KBM-7 (cell line): ENCODE measurements at places on chromosomes 4 and X.

DNA sequence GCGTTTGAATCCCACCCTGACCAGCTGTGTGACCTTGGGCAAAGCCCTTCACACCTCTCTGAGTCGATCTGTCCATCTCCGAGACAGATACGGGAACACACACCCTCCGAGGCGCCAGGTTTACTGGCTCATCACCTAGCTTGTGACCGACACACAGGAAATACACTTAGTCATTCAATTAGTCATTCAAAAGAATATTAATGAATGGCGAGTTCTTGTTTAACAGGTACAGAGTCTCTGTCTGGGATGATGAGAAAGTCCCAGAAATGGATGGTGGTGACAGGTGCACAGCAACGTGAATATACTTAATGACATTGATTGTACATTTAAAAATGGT is 80.6 kb downstream of the PPP2R2C start:
- DNase-seq: no peak

DNA sequence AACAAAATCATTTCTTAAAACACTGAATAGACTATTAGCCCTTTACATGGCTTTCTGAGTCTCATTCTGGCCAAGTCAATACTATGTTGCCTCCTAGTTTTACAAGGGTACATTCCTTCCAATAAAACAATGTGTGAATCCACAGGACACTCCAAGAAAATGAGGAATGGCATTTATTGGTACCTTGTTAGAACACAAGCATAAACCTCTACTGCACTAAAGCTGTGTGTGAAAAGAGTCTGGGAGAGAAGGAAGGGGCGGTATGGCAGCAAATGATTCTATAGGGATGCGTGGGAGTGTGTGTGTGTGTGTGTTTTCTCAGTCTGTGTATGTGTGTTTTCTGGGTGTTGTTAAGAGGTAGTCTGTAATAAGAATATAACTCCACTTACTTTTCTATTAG is 48.9 kb downstream of the CXCL1 start:
- DNase-seq: no peak

DNA sequence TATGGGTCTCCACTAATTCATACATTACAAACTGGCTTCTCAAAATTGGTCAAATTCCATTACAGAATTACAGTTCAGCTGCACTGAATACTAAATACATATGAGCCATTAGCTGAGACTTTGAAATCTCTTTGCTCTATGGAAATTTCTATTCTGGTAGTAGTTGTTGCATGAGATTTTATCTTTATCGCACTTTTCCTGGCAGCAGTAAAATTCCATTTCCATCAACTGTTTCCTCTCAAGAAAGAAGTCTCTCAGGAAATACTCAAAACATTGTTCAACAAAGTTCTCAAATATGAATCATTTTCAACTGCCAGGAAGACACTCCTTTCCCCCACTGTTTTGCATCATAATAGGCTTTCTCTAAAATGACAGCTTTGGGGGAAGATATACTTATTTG is 51.3 kb downstream of the ATP11C start:
- DNase-seq: peak; percentile 19

GRCh38 chrX:2870650-2871049 is 41.9 kb downstream of the GYG2 start:
- no peak for DNase-seq

DNA sequence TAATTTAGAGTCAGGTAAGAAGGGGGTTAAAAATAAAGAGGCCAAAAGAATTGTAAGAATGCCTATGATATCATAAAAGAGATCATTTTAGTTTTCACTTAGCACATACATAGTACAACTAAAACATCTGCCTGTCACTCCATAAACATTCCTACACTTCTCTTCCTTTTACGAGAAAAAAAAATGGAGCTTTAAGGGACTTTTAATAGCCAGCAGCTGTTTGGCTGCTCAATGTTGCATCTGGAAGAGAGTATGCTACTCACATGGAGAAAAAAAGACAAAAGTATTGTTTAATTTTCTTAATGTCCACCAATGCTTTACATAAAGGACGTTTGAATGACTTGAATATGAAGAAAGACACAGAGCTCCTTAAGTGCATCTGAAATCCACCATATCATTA is 48.7 kb upstream of the TNIP3 start:
- no peak for DNase-seq

- peak; percentile 70 for DNase-seq
Observed at GRCh38 chrX:38985375-38985774, 184.1 kb downstream of the MID1IP1 start.

DNA sequence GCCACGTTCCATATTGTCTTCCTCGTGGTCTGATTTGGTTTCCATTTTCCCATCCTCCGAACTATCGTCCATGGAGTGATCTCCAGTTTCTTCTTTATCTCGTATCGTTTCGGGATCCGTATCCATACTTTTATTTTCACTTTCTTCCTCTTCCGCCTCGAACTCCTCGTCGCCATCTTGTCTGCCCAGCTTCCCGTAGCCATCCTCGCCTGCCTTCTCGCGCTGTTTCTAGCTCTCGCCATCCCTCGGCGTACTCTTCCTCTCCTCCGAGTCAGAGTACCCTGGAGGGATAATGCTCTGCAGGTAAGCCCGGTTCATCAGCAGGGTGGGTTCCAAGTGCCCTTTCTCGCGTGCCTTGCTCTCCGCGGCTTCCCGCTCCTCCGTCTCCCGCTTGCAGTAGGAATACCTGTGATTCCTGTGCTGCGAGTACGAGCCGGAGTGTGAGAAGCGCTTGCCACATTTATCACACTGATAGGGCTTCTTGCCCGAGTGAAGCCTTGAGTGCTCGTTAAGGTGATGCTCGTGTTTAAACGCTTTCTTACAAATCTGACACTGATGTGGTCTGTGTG is 134.5 kb upstream of the TAPT1 start:
- no peak for DNase-seq

- peak; percentile 56 for DNase-seq
Observed at GRCh38 chr4:129344058-129344457, 248.1 kb downstream of the C4orf33 start.

GRCh38 chr4:78776079-78776728 is at the start of gene BMP2K:
Gene BMP2K, plus strand, starts transcription at chr4:78776350. Its CDS starts 194 bp downstream, at chr4:78776544.
- DNase-seq: no peak
